ELR (cell line): ENCODE measurements at places on chromosomes 3 and 15.

DNA sequence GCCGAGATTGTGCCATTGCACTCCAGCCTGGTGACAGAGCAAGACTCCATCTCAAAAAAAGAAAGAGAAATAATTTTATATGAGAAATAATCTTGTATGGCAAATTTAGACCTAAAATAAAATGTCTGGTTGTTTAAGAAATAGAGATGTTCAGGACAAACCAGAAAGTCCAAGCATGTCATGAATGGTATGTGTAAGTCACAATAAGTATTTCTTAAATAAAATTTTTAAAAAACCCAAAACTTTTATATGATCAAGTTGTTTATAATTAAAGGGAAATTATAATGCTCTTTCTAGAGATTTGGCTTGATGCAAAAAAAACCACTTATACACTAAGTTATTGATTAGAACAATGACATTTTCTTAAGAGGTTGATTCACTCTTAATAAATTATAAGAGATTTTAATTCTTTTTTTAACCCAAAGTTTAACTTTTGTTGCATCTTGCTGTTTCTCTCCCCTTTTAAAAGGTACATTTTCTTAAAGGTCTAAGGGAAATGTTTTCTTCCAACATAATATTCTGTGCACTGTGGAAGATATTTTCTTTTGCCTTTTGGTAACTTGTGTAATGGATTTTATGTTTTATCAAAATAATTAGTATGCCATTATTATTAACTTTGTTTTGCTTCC lies 105.7 kb downstream of the RTP4 start:
- peak; percentile 41 for DNase-seq

GRCh38 chr3:151912028-151912427 lies 38.6 kb downstream of the SUCNR1 start:
- DNase-seq, result peak; percentile 58

GRCh38 chr15:76064375-76064774 lies 4.6 kb downstream of the TMEM266 start:
- DNase-seq, result no peak

DNA sequence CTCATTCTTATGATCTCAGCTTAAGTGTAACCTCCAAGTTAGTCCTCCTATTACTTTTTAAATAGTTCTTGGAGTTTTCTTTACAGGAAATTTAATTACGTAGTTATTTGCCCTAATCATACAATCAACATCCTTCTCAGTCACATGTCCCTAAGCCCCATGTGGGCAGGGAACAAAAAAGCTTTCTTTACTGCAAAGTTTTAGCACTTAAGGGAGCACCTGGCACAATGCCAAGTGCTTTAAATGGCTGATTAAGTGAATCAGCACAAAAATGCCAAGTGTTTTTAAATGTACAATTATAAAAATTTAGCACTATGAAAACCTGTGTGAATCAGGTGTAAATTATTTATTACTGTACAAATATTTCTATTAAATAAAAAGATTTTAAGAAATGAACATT lies 445.3 kb downstream of the C3orf38 start:
- no peak for DNase-seq

- DNase-seq, result peak; percentile 45
Measured at GRCh38 chr3:127822682-127823425, 539 bp upstream of the MGLL start.

- peak; percentile 80 for DNase-seq
Measured at GRCh38 chr15:48861813-48862431, 16.0 kb upstream of the EID1 start.

GRCh38 chr3:76307556-76307955 lies 522.2 kb upstream of the ZNF717 start:
- DNase-seq, result peak; percentile 59

DNA sequence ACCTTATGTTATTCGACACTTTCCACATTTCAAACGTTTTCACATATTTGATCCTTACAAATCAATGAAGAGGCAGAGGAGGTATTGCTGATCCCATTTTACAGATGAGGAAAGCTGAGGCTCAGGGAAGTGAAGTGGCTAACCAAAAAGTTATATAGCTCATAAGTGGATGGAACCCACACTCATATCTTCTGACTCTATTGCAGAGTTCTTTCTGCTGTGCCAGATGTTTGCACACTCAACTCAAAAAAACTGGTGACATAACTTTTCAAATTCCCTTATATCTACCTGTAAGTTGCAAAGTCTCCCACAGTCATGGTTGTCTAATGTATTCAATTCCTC lies 84.0 kb upstream of the SETMAR start:
- no peak for DNase-seq

DNA sequence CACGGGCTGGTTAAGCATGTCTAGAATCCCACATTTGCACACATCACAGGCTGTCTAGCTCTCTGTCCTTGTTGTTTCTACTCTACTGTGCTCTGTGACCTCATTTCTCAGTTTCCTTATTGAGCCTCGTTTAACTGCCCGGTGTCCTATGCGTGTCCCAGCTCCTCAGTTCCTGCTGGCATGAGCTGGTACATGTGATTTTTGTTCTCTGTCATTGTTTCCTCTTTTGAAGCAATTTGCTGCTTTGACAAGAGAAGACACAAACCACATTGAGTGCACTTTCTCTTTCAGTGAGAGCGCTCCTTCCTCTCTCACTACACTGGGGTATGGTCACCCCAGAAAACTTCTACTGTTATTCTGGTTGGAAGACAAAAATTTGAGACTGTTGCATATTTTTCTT lies 563.5 kb downstream of the PDCD6IP start:
- DNase-seq, result no peak

- DNase-seq, result no peak
Measured at GRCh38 chr3:9721700-9722060, 9.9 kb upstream of the BRPF1 start.

GRCh38 chr15:82680200-82681102 lies 29.2 kb downstream of the AP3B2 start:
- DNase-seq, result no peak

DNA sequence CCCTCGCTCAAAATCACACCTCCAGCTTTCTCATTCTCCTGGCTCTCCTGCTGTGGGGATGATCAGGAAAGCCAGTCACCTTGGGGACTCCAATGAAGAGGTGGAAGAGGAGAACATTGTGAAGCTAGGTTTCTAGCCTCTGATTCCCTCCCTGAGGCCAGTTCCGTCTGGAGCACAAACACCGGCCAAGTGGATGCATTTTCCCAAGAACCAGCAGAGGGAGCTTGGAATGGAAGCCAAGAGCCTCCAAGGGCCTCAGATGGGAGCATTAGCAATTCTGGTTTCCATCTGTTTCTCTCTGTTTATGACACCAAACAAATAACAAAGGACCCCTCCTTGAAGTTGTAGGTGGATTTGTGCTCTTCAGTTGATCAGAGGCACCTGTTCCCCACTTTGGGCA lies 40.6 kb upstream of the NMNAT3 start:
- DNase-seq, result peak; percentile 10

- DNase-seq, result no peak
Measured at GRCh38 chr3:2130726-2131125, 32.1 kb downstream of the CNTN4 start.

DNA sequence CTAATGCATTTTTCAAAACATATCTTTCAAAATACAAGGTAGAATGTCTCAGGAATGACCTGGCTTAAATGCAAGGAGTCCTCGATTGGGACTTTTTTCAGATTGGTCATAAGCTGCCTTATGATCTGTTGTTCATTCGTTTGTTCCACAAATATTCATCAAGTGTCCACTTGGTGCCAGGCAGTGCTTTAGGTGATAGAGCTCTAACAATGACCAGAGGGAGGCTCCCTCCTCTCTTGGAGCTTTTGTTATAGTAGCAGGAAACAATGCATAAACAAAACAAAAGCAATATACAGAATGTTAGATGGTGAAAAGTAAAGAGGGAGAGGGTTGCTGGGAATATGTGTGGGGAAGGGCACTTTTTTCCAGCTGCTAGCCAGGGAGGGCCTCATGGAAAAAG lies 156.1 kb downstream of the MCTP2 start:
- no peak for DNase-seq

DNA sequence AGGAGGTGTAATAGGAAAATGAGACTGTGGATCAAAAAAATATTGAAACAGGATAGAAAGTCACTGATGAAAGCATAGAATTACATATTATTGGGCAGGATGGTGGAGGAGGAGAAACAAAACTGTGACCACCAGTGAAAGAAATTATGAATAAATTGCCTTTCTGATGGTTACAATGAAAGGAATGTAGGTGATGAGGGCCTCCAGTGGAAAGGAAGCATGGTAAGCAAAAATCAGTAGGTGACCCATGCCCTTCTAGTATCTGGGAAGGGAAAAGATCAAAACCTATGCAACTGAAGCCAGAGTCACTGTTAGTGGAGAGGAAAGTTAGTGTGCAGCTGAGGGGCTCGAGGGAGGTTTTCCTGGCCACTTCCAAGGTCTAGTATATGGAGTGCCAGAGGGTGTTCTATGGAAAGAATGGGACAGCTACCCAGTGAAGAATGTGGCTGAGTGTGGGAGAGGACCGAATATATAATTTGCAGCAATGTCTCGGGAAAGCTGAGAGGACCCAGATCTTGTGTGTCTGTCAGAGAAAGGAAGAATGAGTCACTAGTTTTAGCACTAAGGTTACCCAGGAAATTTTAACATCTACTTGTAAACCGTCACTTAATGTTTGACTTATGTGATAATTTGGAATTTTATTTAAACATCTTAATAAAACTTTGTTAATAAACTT lies 146.2 kb downstream of the NFKBIZ start:
- peak; percentile 54 for DNase-seq

GRCh38 chr15:89504166-89504565 lies 7.8 kb upstream of the RHCG start:
- DNase-seq, result no peak

DNA sequence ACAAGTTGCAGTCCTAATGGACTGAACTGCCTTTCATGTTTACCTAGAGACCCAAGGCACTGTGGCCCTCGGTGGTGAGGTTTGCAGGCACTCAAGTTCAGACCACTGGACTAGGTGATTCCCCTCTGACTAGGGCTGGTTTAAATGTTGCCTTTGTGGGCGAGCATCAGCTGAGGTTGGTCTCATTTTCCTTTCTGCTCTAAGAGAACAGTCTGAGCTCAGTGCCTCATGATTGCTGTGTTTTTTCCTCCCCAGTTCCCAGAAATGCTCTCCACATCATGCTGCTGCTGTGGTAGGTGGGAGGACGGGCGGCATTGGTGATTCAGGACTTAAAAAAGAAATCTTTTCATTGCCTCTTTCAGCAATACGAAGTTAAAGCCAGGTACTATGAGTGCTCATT lies 237.2 kb downstream of the MBNL1 start:
- DNase-seq, result no peak

- peak; percentile 24 for DNase-seq
Measured at GRCh38 chr3:48024401-48024800, 8.2 kb upstream of the MAP4 start.

GRCh38 chr3:135690664-135691063 lies 274.9 kb upstream of the PPP2R3A start:
- DNase-seq, result no peak

GRCh38 chr3:134371542-134372324 lies 2.5 kb downstream of the AMOTL2 start:
- peak; percentile 72 for DNase-seq

- DNase-seq, result peak; percentile 34
Measured at GRCh38 chr15:36331531-36332275, 247.7 kb upstream of the CDIN1 start.

GRCh38 chr3:100438623-100438974 lies 37.3 kb downstream of the LNP1 start:
- peak; percentile 10 for DNase-seq

DNA sequence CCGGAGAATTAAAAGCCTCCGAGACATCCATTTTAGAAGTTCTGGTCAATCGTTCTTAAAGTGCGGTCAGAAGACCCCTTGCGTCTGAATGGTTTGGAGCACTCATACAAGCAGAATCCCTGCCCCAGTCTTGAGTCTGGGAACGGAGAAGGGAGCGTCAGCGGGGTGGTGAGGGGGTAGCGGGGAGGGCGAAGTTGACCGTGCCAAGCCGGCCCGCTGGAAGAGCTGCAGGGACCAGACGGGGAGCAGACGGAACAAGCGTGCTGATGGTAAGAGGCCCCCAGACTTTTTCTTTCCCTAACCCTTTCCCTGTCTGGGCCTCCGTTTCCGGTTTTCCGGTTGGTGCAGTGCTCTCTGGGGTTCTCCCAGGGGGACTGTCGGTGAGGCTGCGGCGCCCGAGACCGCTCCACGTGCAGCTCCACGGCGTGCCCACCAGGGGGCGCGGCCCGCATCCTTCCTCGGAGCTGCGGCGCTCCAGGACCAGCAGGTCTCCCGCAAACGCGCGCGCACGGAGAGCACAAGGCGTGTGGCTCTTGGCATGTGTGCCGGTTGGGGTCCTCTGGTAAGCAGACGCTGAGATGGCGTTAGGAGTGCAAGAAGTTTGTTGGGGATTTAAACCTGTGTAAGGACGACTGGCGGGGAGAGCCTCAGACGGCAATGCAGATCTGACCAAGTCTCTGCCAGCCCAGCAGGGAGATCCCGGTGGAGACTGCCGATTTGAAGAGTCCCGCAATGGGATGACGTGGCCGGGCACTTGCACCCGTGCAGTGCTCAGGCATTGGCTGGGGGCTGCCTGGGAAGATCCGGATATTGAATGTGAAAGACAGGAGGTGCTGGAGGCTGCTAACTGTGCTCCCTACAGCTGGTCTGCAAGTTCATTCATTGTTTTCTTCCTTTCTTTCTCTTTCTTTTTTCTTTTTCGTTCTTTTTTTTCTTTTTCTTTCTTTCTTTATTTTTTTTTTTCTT lies 19.2 kb upstream of the CORO2B start:
- peak; percentile 83 for DNase-seq

DNA sequence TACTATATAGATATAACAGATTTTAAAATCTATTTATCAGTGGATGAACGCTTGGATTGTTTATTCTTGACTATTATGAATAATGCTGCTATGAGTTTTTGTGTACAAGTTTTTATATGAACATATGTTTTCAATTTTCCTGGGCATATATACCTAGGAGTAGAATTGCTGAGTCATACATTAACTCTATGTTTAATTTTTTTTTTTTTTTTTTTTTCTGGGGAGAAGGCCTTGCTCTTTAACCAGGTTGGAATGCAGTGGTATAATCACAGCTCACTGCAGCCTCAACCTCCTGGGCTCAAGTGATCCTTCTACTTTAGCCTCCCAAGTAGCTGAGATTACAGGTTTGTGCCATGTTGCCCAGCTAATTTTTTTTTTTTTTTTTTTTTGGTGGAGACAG lies 9.1 kb downstream of the CIDEC start:
- DNase-seq, result peak; percentile 86

DNA sequence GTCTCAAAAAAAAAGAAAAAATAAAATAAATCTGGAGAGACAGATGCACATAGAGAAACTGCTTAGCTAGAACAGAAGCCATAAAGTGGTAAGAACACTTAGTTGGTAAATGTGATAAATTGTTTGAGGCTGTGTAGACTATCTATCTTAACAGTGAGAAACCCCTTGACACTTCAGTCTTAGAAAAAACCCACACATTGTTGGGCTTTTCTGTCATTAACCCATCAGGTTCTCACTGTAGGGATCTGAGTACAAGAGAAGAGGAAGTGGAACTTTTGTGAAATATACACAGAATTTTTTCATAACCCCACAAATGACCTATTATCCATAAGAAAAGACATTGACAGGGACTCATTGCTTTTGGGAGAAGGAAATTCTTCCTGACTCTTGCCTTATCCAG lies 24.4 kb downstream of the TP63 start:
- DNase-seq, result no peak

- DNase-seq, result no peak
Measured at GRCh38 chr15:49082960-49083359, 36.7 kb upstream of the SECISBP2L start.

- peak; percentile 83 for DNase-seq
Measured at GRCh38 chr15:31471731-31472430, 145.2 kb downstream of the KLF13 start.
